NCI-H510A (cell line): ENCODE measurements at places on chromosomes 5 and 9.

GRCh38 chr9:93468763-93469456 lies 15.5 kb upstream of the FAM120AOS start:
- DNase-seq: no peak

DNA sequence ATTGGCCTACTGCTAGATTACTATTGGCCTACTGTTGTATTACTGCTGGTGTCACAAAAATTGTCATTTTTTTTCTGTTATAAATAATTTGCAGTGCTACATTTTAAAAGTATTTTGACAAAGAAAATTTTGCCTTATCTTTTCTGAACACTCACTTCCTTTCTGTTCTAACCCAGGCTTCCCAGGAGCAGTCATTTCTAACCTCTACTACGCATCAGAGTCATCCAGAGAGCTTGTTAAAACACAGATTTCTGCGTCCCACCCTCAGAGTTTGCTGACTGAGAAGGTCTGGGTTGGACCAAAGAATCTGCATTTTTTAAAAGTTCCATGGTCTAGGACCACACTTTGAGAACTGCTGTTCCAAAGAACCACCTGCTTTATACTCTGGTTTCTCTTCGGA lies 306.1 kb downstream of the GLIS3 start:
- DNase-seq: no peak

DNA sequence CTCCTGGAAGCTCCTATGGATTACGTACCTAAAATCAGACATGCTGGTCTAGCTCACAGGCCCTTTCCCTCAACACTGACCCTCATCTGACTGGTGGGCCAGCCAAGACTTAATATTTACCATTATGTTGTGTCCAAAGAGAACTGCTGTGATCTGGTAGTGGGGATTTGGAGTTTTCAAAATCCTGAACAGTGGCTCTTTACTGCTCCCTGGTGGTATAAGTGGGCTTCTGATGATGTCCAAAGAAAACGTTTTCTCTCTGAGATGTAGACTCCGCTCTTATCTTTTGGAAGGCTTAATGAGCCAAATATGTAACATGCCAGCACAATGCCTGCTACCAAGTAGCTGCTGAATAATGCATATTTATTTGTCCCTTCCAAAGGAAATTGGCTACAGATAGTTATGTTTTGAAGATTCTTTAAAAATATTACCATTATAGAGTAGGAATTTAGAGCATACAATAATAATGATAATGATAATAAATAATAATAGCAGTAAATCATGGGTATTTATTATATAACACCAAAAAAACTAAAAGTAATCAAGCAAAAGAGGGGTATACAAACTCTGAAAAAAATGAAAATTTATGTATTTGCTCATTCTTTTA lies 406.6 kb upstream of the TNC start:
- DNase-seq: no peak

- DNase-seq: no peak
Measured at GRCh38 chr5:127667926-127668325, 19.0 kb downstream of the CTXN3 start.

- DNase-seq: no peak
Measured at GRCh38 chr5:93807846-93808245, 66.4 kb upstream of the POU5F2 start.

GRCh38 chr9:95044731-95045508 lies 272.6 kb downstream of the FANCC start:
- no peak for DNase-seq

DNA sequence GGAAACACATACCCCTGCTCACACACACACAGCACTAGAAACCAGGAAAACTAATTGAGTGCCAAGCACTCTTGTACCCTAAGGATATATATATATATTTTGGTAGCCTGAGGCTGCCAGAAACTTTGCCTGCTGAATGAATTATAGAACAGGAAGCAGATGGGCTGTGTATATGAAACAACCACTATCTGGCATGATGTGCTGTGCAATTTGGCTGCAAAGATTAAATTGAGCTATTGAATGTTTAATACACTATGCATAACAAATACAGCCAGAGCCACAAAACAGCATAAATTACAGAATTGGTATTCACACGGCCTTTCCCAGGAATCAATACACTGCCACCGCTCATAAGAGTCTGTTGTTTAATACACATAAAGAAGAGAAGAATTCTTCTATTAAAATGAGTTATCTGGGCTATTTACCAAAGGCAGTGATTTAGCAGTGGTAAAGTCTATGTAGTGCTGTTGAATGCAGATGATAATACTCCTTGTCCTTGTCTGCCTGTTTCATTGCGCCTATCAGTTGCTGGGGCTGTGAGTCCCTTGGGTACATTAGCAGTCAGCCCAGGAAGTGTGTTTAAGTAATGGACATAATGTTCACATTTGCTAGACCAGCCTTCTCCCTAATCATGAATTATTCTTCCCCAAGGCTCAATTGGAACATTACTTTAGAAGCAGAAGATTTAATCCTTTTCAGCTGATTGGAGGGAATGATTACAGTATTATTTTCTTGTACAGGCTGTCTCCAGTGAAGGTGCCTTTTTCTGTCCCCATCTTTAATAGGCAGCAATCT lies 294.3 kb downstream of the TLE1 start:
- no peak for DNase-seq

DNA sequence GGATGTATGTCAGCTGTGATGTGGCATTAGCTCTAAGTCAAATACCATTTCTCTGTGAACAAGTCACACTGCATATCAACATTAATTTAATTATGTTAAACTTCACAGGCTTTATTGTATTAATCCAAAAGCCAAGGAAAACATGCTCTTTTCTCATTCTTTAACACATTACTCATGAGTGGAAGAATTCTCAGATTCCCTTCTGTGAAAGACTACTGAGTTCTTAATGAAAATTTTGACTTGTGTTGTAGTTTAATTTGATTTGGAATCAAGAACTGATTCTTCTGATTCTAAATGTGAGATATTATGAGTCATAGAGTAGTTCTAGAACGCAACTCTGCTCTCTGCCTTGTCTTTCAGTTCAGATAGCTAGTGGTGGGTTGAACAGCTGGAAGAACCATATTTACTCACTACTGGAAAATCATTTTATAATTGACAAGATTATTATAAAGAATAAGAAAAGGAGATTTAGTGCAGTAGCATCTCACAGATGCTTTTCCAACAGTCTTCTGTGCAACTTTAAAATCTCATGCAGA lies 90.6 kb downstream of the VCAN start:
- no peak for DNase-seq

DNA sequence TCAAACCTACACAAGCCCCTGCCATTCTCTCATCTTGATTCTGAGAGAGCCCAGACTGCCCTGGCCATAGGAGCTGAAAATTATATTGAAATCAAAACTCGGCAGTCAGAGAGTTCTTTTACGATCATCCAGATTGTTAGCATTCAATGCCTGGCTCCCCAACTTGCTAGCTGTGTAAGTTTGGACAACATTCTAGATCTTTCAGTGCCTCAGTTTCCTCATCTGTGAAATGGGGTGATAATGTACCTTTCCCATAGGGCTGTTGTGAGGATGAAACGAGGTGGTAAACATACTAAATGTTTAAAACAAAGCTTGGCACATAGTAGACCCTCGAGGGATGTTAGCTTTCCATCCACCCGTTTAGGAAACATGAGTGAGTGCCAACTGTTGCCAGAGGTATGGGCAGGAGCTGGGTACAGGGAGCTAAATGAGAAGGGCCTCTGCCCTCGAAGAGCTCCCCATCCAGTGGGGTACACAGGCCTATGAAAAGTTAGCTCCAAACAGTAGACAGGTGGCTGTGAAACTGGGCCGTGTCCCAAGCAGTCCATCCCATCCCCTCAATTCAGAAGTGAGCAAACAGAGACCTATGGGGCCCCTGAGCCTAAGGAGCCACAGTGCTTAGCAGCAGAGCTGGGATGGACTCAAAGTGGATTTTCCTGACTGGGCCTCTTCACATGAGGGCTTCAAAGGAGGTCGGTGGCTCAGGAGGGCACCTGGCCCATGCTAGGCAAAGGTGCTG lies 17.3 kb upstream of the IGFBPL1 start:
- DNase-seq: no peak

DNA sequence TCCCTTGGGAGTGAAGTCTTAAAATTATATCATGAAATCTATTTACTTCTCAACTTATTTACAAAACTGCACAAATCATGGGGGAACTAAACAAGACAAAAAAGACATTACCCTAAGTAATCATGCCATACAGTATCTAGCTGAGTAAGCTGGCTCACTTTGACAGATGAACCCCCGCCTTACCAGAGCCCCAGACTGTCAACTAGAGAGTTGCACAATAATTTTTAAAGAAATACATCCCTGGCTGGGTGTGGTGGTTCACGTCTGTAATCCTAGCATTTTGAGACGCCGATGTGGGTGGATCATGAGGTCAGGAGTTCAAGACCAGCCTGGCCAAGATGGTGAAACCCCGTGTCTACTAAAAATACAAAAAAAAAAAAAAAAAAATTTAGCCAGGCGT lies 62.3 kb downstream of the LPAR1 start:
- no peak for DNase-seq

- no peak for DNase-seq
Measured at GRCh38 chr5:110386782-110387181, 339.7 kb downstream of the TMEM232 start.

- no peak for DNase-seq
Measured at GRCh38 chr9:112078432-112078831, 96.7 kb downstream of the SUSD1 start.

DNA sequence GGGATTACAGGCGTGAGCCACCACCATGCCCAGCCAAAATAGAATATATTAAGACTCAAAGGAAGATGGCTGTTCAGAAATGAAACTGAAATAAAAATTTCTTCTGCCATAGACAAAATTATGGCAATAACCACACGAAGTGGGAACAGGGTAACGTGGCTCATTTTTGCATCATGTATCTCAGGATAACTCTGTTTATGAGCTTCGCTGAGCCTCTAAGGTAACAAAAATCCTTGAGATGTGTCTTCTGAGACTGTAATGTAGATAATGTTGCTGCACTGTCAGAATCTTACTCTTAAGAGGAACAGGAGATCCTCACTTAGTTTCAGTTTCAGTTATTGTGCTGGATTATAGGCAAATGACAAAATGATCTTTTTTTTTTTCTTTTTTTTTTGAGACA lies 153.8 kb downstream of the GOLPH3 start:
- DNase-seq: no peak

DNA sequence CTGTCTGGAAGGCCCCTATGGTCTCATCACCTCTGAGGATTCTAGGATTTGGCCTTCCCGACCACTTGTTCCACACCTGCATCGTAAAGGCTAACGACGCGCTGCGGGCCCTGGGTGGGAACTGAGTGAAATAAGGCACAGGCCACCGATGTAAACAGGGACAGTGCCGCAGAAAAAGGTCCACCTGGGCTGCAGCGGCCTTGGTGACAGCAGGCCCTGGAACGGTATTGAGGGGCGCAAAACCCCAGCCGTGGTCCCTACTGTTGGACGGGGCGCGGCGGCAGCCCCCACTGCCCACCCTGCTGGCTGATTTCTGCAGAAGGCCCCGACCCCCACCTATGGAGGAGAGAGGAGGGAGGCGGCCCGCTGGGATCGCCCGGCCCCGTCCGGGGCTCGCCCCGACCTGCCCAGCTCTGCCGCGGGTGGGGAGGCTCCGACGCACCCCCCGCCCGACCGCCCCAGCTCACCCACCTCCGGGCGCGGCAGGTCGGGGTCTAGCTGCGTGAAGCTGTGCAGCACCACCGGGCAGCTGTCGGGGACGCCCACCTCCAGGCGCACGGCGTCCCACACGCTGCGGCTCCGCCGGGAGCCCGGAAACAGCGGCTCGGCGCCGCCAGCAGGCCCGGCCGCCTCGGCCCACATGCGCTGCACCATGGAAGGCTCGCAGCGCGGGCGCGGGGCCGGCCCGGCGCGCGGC lies 391 bp downstream of the RALGDS start:
- DNase-seq: no peak
